ENCODE measurements at places on chromosomes 3 and 15. TPM values are rescaled to one million over a fixed set of nuclear protein-coding genes. Genes with fewer than 3 reads are reported as not detected.

APOD gene
- total RNA-seq: 6,445 TPM

ATP10A gene
- total RNA-seq: 5.7 TPM

DNASE1L3 gene
- 2.0 TPM for total RNA-seq

CLDN16 gene
- total RNA-seq: 0.53 TPM

RLBP1 gene
- not detected for total RNA-seq

DNA sequence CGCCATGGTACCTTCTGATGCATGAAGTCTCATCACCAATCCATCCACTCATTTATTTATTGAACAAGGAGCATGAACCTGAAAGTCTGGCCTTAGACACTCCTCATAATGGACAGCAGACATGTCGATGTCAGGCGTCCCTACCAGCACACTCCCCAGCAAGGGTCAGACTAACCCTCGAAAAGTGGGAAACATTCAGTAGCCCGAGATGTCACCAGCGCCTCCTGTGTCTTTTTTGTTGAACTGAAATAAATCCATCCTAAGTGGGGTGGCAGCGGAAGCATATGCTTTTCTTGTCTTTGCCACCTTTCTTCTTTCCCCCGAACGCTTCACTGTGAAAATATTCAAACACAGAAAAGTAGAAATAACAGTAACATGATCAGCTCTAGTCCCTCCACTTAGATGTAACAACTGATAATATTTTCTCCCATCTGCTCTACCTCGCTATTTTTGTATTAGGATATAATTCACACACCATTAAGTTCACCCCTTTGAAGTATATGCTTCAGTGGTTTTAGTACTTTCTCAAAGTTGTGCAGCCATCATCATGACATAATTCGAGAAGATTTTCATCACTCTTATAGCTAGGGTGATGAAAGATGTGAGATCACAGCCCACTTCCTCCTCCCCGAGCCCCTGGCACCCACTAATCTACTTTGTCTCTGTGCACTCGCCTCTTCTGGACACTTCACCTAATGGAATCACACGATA is 121.6 kb downstream of the ADAMTS17 start:
- no peak for DNase-seq

DNA sequence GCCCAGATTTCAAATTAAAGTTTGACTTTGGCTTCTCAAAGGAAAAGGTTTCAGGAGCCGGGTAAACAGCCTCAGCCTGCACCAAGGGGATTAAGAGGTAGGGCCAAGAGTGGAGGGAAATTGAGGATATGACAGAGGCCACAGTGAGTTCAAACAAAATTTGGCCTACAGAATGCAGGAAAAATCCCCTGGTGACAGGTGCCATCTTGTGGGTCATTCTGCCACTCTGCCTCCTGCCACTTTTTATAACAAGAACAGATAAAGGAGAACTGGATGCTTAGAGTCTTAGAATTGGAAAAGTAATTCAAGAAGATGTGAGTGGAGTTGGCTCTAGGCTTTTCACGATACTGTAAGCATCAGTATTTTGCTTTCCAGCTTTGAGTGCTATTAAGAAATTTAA is 253.2 kb downstream of the NR2F2 start:
- no peak for DNase-seq

DNA sequence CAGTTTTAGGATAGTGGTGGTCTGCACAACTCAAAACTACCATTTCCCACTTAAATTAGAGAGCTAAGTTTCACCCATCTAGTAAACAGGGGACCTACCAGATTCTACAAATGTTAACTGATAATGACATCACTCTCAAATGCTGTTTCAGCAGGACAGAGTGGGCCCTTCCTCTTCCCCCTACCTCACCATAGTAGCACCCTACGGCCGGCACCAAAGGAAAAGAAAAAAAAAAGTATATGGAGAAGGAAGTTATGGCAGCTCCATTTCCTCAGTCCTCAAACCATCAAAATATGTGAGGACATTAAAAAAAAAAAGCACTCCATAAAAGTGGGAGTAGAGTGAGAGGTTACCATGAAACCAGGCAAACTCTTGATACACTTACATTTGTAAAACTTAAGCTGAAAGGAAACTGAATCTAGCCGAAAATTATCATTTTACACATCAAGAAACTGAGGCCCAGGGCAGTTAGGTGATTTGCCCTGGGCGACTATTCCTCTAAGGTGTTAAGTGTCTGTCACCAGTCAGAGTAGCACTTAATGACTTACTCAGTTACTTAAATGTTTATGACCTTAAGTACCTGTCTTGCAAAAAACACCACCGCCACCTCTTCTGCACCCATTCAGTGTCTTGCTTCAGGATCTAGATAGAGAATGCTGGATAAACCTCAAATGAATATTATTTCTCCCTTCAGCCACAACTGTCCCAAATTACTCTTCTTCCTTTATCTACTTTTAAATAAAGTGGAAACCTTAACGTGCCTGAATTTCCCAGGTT is 2.7 kb downstream of the MSL2 start:
- no peak for DNase-seq

DNA sequence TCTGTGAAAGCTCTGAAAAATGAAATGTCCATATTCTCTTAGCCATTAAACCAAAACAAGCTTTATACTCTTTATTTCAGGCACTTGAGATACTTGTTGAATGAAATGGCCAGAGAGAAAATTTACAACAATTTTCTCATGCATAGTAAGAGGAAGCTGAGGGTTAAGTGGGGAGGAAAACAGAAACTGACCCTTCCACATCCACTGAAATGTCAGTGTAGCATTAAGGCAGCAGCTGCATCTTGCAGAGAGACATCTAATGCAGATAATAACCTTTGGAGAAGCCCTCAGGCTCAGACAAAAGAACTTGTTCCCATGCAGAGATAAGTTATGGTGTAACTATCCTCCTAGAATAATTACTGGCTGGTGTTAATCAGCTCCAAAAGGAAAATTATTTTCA is 34.0 kb downstream of the ZDHHC23 start:
- DNase-seq: no peak

DNA sequence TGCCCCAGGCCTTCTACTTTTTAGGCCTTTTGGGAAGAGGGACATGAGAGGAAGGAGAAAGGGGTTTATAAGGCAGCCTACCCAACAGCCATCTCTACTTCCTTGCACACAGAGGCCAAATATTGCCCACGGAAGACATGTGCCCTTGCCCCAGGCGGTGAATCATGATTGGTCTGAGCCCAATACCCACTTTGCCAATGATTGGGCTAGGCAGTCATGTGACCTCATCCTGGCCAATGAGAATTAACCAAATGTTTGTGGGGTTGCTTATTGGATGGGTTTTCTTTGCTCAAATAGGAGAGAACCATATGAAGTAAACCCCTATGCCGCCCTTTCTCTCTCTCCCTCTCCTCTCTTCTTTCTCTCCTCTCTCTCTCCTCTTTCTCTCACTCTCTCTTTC is 42.2 kb upstream of the ATP1B3 start:
- no peak for DNase-seq

GRCh38 chr3:168624195-168624594 is 528.5 kb upstream of the GOLIM4 start:
- no peak for DNase-seq

GRCh38 chr3:8366219-8366810 is 135.3 kb upstream of the LMCD1 start:
- DNase-seq: no peak

DNA sequence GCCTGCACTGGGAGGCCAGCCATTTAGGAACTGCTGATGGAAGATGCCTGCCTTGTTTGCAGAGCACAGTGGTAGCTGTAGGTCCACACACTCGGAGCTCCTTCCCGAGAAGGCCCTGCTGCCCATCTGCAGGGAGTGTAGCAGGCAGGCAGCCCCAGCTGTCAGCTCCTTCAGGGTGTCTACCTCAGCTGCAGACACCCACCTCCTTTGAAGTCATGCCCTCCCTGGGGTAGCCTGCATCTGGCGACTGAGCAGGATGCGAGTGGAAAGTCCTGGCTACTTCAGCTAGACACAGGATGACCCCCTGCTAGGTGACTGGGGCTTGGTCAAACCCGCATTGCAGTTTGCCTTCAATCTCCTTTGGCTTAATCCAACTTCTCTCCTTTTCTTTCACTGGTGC is 93.2 kb upstream of the TLE3 start:
- DNase-seq: no peak

GRCh38 chr3:14318646-14319045 is 83.8 kb upstream of the SLC6A6 start:
- DNase-seq: no peak

GRCh38 chr3:71875461-71875947 is 90.6 kb upstream of the PROK2 start:
- DNase-seq: peak; percentile 85

DNA sequence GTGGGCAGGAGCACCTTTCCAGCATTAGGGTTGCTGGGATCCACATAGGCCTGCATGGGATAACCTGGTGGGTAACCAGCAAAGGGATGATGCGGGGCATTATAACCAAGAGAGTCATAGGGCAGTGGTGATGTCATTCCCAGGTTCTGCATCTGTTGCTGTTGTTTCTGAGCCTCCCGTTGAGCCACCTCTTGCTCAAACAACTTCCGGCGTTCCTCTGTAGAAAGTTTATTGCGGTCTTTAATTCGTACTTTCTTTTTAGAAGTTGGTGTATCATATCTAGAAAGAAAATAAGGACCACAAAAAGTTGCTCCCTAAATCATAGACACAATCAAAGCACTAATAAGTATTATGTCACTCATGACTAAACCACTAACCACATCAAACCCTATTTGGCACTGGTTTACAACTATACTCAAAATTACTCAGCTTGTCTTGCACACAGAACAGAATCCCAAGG is 77.8 kb downstream of the NBEAL2 start:
- DNase-seq: no peak

DNA sequence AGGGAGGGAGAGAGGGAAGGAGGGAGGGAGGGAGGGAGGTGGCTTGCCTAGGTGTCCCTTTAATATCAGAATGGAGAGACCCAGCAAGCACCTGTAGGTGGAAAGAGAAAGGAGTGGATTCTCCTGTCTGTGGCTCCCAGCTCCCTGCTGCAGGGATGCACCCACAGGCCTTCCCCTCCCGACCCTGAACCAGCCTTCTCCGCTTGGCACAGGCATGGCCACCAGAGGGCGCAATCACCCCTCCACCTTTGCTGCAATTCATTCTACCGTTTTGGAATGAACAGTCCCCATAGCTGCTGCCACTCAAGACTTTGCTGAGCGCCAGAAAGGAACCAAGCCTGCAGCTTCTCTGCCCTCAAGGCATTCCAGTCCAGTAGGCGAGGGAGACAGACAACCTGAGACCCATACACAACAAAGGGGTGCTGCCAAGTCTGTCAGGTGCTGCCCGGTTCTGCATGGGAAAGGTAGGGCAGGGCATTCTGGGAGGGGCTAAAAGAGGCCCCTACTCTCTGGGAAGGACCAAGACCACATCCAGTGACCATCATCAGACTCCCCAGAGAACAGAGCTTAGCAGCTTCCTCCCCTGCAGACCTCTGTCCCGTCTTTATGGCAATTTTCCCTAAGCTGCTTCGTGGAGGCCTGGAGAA is 4.9 kb downstream of the TLR9 start:
- DNase-seq: peak; percentile 93

DNA sequence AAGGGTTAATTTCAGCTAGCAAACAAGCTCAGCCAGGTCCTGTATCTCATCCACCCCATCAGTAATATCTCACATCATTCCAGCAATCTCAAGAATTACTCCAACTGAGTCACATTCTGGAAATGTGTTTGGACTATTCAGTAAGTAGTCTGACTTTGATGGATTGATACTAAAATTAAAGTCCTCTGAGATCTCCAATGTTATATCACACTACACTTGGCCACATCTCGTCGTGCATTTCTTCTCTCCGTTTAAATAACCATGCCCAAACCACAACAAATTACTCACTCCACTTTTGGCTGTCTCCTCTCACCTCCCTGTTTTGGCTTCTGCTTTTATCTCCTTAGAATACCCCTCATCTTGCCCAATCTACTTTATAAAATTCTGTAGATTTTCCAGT is 292.2 kb downstream of the PYDC2 start:
- no peak for DNase-seq

DNA sequence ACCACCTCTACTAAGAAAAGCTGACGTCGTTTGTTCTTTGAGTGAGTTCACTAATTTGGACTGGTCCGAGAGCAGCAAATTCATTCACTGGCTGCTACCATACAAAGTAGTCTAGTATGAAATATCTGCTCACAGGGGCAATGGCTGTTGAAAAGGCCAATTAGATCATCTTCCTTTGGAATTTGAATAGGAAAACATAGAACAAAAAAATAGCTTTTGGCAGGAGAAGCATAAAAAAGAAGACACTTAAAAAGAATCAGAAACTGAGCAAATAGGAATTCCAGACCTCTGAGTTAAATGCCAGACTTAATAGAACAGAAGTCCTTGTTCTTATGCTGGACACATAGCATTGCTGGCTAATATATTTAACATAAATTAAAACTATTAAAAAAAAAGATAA is 159.3 kb downstream of the IL1RAP start:
- no peak for DNase-seq

DNA sequence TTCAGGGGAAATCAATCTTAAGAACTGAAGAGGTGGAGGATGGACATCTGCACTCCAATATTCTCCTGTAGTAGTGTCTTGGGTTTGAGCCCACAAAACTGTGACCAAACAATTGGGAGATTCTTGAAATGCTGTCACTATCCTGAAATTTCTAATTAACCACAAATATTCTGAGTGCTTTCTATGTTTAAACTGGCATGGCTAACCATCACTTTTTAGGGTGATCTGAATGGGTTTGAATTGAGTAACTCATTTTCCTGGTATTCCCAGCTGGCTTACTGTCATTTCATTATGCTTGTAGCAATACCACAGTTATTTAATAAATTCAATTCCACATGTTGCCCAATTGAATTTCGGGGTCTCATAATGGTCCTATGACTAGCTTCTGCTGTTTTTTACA is 216.9 kb upstream of the DCBLD2 start:
- no peak for DNase-seq

- no peak for DNase-seq
These were observed 272.9 kb upstream of the BCHE start for GRCh38 chr3:166110102-166110501.

DNA sequence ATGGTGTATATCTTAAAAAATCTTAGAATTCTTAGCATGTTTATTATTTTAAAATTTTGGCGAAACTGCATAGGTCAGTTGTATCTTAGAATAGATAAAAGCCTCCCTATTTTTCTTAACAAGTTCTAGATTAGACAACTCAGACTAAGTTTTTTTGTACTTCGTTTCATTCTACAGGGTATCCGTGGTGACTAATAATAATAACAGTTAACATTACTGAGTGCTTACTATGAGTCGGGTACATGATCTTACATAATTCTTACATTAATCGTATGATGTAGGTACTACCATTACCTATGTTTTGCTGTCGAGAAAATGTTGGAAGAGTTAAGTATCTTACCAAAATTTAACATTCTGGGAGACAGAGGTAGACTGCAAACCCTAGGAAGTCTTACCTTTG is 60.7 kb downstream of the UBE2E2 start:
- DNase-seq: no peak

GRCh38 chr3:10437272-10437994 is 68.0 kb downstream of the ATP2B2 start:
- no peak for DNase-seq

Data from sciatic nerve (tissue), 2 donors.